Activated naive CD4-positive, alpha-beta T cell (primary cell): ENCODE measurements at places on chromosomes 3 and 15.

DNA sequence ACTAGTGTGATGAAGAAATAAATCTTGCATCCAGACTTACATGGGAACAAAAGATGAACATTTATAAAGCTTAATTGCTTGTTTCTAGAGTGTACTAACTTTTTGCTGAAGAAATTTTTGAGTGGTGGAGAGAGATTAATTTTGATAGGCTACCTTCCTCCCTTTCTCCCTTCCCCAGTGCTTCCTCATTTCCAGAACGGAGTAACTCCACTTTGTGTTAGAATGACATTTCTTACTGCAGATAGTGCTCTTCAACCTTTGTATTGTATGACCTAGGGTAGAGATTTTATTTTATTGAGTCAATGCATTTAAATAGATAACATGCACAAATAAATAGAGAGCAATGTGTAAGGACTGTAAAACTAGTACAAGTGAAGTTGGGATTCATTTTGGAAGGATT, 1.9 kb downstream of the ATP1B3 start:
- DNase-seq, result no peak

GRCh38 chr3:9732080-9732739, 675 bp downstream of the BRPF1 start:
- no peak for DNase-seq

DNA sequence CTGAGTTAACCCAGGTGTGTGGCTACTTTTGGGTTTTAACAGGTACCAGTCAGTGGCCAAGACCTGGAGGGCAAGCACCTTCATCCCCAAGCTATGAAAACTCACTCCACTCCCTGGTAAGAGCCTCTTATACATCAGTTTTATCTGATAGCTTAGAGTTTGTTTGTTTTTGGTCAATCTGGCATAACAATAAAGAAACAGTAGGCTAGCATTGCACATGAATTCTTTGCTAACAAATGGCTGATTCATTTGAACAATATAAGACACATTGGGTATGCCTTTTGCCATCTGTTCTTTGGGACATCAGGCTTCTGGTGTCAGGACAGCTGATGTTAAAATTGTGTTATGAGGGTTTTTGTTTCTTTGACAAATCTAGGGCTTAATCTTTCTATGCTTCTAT, 125.0 kb upstream of the CGNL1 start:
- DNase-seq, result no peak

DNA sequence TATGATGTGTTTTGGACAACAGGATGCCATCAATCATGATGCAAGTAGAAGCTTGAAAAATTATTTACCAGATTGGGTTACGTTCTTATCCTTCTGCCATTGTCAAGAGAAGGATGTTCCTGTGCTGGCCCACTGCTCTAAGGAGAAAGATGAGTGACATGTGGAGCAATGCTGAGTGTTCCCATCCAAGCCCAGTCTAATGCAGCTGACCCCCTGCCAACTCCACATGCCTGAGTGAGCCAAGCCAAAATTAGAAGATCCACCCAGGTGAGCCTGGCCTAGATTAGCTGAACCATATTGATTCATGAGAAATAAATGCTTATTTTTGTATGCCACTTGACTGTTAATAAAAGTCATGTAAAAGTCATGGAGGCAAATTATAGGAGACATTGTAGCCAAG, 446.5 kb downstream of the CNTN3 start:
- no peak for DNase-seq

DNA sequence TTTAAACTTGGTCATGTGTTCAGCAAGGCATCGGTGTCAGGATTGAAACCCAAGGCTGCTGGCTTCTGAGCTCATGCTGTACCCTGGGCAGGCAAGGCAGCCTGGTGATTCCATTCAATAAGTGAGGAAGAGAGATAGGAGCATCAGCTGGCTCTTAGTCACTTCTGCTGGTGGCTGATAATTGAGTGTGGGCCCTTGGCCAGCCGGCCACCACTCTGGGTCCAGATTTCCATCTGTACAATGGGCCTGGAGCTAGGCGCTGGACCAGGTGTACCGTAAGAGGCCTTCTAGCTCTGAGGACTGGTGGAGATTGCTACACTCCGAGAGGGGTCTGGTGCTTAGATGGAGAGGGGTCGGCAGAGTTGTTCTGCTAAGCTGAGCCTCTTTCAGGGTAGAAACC, 4.3 kb downstream of the CD276 start:
- no peak for DNase-seq

GRCh38 chr3:195085356-195086130, 185.4 kb downstream of the XXYLT1 start:
- no peak for DNase-seq

DNA sequence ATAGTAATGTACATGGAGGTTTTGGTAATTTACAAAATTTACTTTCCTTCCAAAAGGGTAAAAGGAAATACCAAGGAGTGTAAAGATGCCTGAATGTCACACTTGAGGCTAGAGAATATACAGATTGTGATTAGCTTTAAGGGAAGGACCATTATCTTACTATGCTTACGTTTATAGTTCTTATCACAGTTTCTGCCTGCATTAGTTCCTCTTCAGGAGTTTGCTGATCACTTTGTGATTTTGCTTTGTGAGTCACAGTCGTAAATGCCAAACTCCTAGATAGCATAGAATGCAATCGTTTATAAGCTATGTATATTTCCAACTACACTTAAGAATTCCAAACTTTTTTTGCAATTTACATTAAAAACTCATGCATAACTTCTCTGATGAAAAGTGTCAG, 1034.6 kb downstream of the DIPK2A start:
- DNase-seq, result no peak
